ENCODE measurements at places on chromosomes 7 and 10.

- DNase-seq, result no peak
These were observed 49.6 kb upstream of the RHEB start for GRCh38 chr7:151568956-151569940.

- DNase-seq, result no peak
These were observed 65.0 kb downstream of the STK17A start for GRCh38 chr7:43647673-43648472.

GRCh38 chr7:101578552-101578951, 50.5 kb downstream of the MYL10 start:
- DNase-seq, result no peak

GRCh38 chr7:118169146-118169545, 14.8 kb upstream of the LSM8 start:
- no peak for DNase-seq

- no peak for DNase-seq
These were observed 43.5 kb downstream of the VWA2 start for GRCh38 chr10:114282526-114282925.

- DNase-seq, result no peak
These were observed 10.9 kb upstream of the PTN start for GRCh38 chr7:137354396-137354795.

GRCh38 chr7:144011458-144012230, 11.5 kb downstream of the OR6B1 start:
- no peak for DNase-seq

GRCh38 chr10:93742633-93743349, 14.9 kb upstream of the LGI1 start:
- no peak for DNase-seq

DNA sequence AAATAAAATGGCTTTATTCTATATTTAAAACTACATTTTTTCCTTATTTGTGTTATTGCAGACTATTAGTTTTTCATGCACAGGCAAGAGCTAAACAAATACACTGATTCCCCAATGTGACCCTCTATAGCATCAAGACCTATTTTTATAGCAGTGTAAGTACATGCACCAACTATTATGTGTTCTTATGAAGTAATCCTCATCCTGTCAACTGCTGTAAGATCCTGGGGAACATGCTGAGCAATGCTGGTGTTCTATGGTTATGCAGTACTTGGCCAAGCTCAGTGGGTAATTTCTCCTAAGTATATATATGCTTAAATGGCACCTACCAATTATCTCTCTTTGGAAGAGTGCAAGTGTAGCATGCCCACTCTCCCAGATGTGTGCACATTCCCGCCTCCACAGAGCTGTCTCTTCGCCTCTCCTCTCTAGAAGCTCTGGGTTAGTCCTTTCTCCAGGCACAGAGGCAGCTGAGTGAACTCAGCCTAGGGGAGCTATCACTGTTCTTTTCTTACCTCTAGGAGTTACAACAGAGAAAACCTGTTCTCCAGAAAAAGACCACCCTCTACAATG, 428.8 kb downstream of the KCNMA1 start:
- DNase-seq, result no peak

DNA sequence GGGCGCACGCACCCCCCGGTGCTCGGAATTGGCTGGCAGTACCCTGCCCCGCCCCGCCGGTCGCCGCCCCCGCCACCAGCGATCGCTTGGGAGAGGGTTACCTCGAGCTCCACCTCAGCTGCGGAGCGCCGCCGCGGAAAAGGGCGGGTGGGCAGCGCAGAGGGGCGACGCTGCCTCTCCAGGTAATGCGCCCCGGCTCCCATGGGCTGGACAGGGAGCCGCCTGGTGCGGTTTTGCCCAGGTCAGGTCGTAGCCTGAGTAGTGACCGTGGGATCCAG, 1.3 kb downstream of the PFKFB3 start:
- no peak for DNase-seq

- DNase-seq, result no peak
These were observed 6.1 kb upstream of the PILRA start for GRCh38 chr7:100367251-100367620.

GRCh38 chr10:93075369-93076221, 1.9 kb downstream of the CYP26A1 start:
- DNase-seq, result no peak

DNA sequence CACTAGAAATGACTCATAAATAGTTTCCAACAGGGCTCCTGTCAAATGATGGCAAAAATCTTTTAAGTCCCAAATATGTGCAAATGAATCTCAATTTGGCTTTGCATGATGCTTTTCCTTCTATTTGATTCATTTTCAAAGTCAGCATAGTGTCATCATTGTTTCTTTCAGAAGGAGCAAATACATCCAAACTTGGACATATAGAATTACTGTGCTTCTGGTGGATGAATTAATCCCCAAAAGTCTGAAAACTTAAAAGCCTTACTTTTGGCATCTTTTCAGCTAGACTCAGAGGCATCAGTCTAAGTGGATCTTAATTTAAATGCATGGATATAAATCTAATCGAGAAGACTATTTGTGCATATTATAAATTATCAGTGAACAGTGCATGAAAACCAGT, 578.1 kb upstream of the FZD8 start:
- DNase-seq, result no peak

GRCh38 chr10:114486938-114487814, 82.9 kb upstream of the AFAP1L2 start:
- DNase-seq, result no peak

- DNase-seq, result no peak
These were observed 65.8 kb downstream of the APBB1IP start for GRCh38 chr10:26503911-26504310.
